ENCODE measurements at places on chromosomes 16 and 17. TPM values are rescaled to one million over a fixed set of nuclear protein-coding genes. Genes with fewer than 3 reads are reported as not detected.

GRCh38 chr17:55433629-55434422 lies 12.2 kb upstream of the MMD start:
- peak; percentile 96 for DNase-seq

- DNase-seq = no peak
These were observed 17.8 kb downstream of the DOC2B start for GRCh38 chr17:163514-164098.

KRTAP2-1 gene
- polyA plus RNA-seq = not detected

PYCARD gene
- 30.1 TPM for polyA plus RNA-seq
